Activated CD4-positive, CD25-positive, alpha-beta regulatory T cell treated with anti-CD3 and anti-CD28 coated beads, Interleukin-2, amount 50 U/mL, for 16 hours (primary cell): ENCODE measurements at places on chromosomes 16 and 17.

DNA sequence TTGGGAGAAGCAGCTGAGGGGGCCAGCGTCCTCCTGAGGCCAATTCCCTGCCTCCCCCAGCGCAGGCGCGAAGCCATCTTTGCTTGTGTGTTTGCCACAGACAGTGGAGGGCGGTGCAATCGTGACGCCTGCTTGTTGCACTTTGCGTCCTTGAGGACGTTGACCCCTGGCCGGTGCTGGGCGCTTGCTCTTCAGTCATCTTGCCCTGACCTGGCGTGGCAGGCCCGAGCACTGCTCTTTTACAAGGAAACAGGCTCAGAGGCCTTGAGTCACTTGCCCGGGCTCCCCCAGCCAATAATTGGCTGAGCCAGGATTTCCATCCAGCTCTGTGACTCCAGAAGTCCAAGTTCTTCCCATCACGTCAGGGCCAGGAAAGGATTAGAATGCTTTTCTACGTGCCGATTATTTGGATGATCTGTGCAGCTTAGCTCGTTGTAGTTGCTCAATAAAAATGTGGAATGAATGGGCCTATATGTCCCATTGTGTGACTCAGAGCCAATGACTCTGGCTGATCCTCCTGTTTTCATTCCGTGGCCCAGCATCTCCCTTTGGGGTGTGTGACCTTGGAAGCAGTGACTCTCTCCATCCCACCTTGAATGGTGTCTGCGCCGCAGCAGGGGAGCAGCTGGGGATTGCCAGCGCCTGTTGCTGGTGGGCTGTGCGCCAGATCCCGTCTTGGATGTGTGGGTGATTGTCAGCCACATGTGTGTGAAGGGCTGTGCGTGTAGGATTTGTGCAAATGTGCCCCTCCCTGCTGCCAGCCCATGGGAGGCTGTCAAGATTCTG lies 214.1 kb downstream of the SEC14L1 start:
- no peak for DNase-seq

- no peak for DNase-seq
Observed at GRCh38 chr17:794876-795275, 12.7 kb downstream of the MRM3 start.

DNA sequence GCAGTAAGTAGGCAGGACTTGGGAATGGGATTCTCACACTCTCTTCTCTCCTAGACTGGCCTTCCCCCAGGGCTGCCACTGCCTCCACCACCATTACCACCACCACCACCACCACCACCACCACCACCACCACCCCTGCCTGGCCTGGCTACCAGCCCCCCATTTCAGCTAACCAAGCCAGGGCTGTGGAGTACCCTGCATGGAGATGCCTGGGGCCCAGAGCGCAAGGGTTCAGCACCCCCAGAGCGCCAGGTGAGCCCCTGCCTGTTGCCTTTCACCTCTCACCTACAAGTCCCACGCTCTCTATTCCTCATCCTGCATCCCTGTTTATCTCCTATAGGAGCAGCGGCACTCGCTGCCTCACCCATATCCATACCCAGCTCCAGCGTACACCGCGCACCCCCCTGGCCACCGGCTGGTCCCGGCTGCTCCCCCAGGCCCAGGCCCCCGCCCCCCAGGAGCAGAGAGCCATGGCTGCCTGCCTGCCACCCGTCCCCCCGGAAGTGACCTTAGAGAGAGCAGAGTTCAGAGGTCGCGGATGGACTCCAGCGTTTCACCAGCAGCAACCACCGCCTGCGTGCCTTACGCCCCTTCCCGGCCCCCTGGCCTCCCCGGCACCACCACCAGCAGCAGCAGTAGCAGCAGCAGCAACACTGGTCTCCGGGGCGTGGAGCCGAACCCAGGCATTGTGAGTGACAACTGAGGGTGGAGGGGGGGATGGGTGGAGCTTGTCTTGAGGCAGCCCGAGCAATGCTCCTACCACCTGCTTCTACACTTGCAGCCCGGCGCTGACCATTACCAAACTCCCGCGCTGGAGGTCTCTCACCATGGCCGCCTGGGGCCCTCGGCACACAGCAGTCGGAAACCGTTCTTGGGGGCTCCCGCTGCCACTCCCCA lies 7.9 kb upstream of the TMEM88 start:
- DNase-seq, result no peak

GRCh38 chr16:82924075-82924854 lies 297.5 kb downstream of the CDH13 start:
- DNase-seq, result no peak

DNA sequence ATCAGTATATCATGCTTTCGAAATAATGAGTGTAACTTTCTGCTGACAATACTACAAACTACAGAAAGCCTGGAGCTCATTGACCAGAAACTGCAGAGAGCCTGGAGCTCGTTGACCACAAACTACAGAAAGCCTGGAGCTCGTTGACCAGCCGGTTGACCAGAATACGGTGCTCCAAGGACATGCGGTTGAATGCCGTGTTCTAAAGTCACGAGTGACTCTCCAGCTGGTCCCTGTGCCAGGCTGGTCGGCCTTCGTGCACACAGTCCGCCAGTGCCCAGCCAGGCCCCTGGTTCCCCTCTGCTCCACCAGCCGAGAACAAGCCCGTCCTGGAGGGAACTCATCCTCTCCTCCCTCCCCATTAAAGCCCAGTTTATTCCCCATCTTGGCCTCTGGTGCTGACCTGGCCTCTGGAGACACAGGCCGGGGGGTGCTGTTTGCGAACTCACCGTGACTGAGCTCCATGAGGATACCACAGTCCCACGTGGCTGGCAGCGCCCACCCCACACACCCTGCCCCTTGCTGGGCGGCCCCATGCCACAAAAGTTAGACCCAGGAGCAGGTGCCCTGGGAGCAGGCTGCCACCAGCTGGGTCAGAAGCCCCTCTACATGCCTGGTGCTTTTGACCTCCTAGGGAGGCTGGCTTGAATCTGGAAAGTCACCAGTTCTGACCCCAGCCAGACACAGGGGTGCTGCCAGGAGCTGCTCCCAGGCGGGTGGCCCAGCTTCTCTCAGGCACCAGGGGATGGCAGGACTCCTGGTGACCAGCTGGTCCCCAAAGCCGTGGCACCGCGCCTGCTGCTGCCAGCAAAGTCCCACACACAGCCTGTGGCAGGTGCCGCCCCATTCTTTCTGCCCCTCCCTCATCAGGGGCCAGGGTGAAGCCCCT lies 15.5 kb upstream of the CDH15 start:
- DNase-seq, result no peak

DNA sequence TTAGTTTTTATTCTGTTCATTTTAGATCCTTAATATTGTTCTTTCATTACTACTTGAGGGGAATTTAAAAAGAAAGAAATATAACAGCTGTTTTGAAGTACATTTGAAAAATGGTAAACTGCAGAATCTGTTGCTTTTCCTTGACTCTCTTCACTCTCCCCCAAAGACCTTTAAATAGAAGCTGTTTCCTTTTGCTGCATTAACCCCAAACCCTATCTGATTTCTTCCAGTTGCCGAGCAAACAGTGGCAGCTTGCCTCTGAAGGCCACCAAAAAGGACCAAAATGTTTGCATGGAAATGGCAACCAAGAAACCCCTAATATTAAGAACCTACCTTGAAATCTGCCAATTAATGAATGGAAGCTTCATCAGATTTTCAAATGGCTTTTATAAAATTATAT lies 37.1 kb downstream of the PRKCA start:
- DNase-seq, result no peak

DNA sequence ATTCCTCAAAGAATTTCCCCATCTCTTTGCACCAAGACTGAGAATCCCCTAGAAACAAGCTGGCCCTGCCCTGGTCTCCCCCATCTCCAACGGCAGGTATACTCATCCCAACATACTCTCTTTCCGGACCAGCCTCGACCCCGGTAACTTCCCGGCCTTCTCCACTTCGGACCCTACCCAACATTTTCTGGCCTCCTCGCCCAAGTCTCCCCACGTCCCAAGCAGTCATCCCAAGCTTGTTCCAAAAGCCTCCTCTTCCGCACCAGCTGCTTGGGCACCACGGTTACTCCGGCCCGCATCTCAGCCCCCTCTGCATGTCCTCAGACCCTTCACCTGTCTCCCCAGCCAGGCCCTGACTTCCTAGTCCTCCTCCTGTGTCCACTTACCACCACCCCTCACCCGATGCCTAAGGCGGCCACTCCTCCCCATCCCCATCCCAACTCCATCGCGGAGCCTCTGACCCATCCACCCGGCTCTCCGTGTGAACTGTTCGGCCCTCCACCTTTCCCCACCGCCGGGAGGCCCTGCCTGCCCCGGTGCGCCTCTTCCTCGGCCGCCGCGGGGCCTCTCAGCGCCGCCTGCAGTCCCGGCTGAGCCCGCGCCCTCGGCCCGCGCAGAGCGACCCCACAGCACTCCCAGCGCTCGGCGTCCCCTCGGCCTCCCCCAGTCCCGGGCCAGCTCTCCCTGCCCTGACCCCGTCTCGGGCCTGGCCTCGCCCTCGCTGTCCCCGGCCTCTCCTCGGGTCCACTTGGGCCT lies 994 bp downstream of the PITPNA start:
- no peak for DNase-seq

- DNase-seq, result no peak
Observed at GRCh38 chr16:3348547-3349167, 7.0 kb upstream of the OR2C1 start.

GRCh38 chr16:79703066-79703465 lies 102.5 kb upstream of the MAF start:
- DNase-seq, result no peak

DNA sequence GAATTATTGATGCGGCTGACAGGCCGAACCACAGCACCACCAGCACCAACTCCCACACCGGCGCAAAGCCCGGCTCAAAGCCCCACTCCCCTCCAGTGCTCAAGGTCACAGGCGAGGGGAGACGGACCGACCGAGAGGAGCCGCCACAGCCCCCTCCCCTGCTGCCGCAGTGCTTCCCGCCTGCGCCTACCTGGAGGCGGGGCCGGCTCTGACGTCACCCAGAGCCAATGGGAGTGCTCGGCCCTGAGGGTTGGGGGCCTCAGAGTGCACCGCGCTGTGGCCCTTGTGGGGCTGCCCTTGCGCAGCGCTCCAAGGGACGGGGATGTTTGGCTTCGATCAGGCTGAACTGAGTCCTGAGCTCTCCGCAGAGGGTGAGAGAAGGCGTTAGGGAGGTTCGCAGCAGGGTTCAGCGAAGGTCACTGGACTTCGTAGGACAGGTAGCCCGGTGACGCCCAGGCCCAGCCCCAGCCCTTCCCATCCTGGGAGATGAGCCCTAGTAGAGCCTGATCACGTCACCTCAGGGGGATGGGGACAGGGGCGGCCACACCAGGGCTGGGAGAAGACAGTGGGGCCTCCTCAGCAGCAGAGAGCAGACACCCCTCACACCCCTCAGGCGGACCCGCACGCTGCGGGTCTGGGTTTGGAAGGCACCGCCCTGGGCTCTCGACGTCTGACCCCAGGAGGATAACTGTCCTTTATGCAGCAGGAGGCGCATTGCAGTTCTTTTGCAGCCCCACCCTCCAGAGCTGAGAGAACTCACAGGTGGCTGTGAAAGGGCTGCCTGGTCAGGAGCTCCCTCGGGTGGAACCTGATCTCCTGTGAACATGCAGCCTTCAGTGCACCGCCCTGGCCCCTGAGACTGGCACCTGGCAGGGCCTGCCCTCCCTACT lies 1.5 kb downstream of the NDRG4 start:
- DNase-seq, result no peak

- peak; percentile 88 for DNase-seq
Observed at GRCh38 chr17:42577532-42578281, at the start of gene PSMC3IP. PSMC3IP (minus strand) TSS chr17:42577729; CDS start chr17:42577686, 43 bp downstream.

- no peak for DNase-seq
Observed at GRCh38 chr17:27319541-27320221, 25.8 kb downstream of the WSB1 start.

DNA sequence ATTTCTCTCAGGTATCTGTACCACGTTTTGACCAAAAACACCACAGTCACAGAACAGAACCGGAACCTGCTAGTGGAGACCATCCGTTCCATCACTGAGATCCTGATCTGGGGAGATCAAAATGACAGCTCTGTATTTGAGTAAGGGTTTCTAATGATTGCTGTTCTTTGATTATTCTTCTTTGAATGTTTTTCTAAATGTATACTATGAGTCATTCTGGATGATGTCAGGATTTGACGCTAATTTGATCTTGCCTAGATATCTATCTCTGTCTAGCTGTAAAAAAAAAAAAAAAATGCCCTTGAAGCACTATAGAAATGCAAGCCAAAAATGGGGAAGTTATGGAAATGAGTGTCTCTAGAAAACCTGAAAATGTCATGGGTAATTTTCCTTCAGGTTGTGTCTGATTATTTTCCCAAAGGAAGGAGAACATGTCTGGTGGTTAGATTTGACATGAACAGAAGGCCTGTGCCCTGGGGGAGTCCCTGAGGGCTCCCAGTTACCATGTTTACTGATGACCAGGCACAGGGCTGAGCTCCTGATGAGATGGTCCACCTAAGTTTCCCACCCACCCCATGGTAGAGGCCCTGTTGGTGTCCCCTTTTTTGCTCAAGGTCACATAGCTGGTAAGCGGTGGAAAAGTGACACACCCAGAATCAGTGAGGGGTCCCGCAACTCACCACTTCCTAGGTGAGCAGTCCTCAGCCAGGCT lies 13.6 kb downstream of the CLEC16A start:
- no peak for DNase-seq

DNA sequence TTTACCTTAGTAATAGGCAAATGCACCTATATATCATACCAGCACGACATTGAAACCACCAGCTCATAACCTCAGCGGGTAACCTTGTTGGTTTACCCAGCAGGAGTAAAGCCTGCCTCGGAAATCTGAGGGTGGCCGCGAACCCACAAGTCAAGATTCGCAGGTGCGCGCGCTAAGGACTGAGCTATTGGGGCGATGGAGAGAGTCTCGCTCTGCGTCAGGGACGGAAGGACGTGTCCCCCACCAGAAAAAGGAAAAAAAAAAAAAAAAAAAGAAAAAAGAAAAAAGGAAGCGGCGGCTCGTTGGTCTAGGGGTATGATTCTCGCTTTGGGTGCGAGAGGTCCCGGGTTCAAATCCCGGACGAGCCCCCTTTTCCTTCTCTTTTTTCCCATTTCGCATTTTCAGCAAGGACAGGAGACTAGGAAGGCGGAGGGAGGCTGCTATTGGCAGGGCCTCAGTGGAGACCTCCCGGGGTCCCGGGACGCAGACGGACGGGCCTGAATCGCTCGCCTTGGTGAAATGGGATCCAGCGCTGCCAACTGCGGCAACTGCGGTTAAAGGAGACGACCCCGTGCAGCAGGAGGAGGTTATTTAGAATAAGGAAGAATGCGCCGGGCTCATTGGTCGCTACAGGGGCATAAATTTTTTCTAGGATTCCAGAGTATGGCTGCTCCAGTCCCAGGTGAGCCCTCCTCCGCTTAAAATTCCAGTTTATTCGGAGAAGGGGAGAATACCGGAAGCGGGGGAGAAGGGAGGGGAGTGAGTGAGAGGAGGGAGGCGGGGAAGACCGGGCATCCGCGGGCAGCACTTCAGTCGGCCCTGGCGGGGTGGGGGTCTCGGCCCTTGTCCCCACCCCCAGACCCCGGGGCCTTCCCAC lies at the start of gene OR1F1:
Gene OR1F1, plus strand, starts transcription at position 407 of the 877 bp plus-strand sequence.
- DNase-seq, result no peak

DNA sequence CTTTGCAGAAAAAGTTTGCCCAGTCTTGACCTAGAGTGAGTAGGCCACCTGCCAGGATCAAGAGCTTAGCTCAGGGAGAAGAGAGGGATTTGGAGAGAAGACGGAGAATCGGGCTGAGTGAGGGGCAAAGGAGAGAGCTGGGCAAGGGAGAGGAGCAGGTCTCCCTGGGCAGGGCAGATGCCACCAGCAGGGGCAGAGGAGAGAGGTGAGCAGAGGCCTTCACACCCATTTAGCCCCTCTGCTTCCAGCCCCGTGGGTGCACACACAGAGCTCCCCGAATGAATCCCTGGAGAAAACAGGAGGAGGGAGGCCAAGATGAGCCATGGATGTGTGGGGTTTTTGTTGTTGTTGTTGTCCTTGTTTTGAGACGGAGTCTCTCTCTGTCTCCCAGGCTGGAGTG lies 29.2 kb downstream of the TBX4 start:
- no peak for DNase-seq

GRCh38 chr17:11490171-11490755 lies 108.0 kb upstream of the DNAH9 start:
- DNase-seq, result no peak
